Heart right ventricle (tissue), 16 donors: ENCODE measurements at places on chromosomes 7 and 10. TPM values are rescaled to one million over a fixed set of nuclear protein-coding genes. Genes with fewer than 3 reads are reported as not detected.
A peak's percentile ranks its signal among the peaks of the same experiment; 100 is the strongest.

DNA sequence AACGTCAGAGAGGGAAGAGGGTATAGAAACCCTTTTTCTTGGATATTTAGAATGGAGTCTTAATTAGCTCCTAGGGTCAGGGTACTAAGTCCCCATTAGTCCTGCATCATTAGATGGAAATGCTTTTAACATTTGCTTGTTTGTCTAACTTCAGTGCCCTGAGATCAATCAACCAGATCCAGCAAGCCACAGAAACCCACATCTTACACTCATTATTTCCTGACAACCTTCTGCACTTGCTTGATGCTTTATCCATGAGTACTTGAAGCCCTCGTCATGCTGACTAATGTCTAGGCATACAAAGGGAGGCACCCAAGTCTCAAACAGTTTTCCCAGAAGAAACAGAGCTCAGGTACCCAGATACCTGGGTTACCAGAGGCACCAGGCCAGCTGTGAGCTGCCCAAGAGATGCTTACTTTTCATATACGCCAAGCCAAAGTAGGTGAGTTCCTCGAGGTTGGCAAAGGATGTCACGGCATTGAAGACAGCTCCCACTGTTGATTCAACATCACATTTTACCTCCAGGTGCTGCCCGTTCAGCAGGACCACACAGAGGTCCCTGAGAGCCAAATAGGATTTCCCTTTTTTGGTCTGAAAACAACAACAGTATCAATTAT lies 42.7 kb downstream of the FRMPD2 start:
- DNase-seq: no peak
- no peak overlapping the region for H3K27ac ChIP-seq
- no peaks in the 10 kb centered on the region for H3K4me1 ChIP-seq
- no peaks in the 10 kb centered on the region for H3K36me3 ChIP-seq
- H3K27me3 ChIP-seq: no peaks in the 10 kb centered on the region

GRCh38 chr10:7467031-7467667 lies 56.3 kb upstream of the SFMBT2 start:
- no peak overlapping the region for H3K4me3 ChIP-seq
- no peaks in the 10 kb centered on the region for H3K27me3 ChIP-seq
- no peaks in the 10 kb centered on the region for H3K4me1 ChIP-seq
- no peak for DNase-seq
- no peaks in the 10 kb centered on the region for H3K36me3 ChIP-seq
- H3K27ac ChIP-seq: no peak overlapping the region

DNA sequence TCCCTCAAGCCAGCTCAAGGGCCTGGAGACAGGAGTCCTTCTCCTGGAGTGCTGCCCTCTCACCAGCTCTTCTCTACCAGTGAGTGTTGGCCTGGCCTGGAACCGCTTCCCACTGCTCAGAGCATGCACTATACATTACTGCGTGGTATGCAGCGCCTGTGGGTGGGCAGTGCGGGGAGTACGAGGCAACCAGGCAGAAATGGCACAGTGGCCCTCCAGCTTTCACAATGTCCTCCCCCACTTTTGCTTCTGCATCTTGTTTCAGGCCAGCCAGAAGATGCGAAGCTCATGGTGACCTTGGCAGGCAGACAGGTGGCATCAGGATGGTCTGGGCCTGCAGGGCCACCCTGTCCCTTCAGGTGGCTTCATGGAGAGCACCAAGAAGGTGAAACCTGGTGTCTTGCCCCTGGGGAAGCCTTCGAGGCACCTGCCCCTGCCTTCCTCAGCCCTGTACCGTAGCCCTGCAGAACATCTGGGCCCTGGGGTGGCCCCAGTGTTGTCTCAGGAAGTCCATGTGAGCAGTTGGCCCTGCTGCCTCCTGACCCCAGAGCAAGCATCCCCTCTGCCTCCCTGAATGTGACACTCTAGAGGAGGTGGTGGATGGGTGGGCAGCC lies 35.8 kb downstream of the RASGEF1A start:
- peaks cover 6% of the 10 kb centered on the region for H3K4me1 ChIP-seq
- H3K36me3 ChIP-seq: no peaks in the 10 kb centered on the region
- no peak overlapping the region for H3K27ac ChIP-seq
- DNase-seq: no peak
- H3K27me3 ChIP-seq: peaks cover 46% of the 10 kb centered on the region

- no peak overlapping the region for H3K4me3 ChIP-seq
- no peak overlapping the region for H3K27ac ChIP-seq
Observed at GRCh38 chr10:88089498-88089897, 226.1 kb downstream of the PTEN start.

- no peaks in the 10 kb centered on the region for H3K36me3 ChIP-seq
- peaks cover 59% of the 10 kb centered on the region for H3K27me3 ChIP-seq
- no peak overlapping the region for H3K4me3 ChIP-seq
- no peak overlapping the region for H3K27ac ChIP-seq
- peak; percentile 77 for DNase-seq
Observed at GRCh38 chr7:67625257-67625737, 628.7 kb downstream of the TYW1 start.

- peaks cover 100% of the 10 kb centered on the region for H3K27me3 ChIP-seq
- H3K27ac ChIP-seq: no peak overlapping the region
- H3K4me3 ChIP-seq: no peak overlapping the region
- peaks cover 32% of the 10 kb centered on the region for H3K4me1 ChIP-seq
Observed at GRCh38 chr7:27152816-27153442, 546 bp upstream of the HOXA3 start.

DNA sequence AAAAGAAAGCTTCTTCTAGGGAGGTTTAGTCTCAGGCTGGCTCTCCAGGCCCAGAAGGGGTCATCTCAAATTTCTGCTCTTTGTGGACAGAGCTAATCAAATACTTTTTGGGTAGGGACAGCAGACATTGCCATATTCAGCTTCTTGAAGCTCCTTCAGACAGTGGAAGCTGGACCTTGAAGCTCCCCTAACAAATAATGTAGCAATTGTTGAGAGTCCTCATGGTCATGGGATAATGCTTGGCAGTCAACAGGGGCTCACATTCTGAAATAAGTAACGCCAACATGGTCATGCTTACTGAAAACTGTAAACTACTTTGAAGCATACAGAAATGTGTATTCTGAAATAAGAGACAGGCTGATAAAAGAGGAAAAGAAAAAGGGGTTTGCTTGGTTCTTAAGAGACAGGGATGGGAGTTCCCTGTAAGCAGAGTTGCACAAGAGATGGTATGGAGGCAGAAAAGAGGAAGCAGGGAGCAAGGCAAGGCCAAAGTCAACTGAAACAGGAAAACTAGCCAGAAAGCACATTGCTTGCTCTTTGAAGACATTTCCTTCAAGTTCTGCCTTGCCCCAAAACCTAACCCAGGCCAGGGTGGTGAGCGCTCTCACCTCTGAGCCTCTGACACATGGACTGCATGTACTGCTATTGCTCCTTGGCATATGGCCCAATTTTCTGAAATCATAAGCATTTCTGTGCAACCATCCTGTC lies 53.1 kb upstream of the KMT2E start:
- no peak for DNase-seq
- H3K36me3 ChIP-seq: no peaks in the 10 kb centered on the region
- peak overlapping the region; percentile 79 for H3K27ac ChIP-seq
- no peak overlapping the region for H3K4me3 ChIP-seq

DNA sequence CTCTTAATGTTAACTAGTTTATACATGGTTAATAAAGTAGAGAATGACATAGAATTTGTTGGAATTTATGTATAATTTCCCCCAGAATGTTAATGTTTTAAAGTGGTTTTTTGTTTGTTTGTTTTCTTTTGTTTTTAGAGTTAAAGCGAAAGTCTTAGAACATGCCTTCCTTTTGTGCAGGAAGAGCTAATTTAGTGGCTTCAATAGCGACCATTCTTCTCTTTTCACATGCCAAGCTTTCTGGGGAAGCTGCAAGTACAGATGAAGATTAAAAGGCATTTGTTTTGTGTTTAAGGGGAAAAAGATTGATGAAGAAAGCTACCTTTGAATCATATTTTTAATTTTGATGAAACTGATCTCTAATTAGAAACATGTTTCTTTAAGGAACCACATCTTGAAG lies 256.3 kb upstream of the CSTF2T start:
- DNase-seq: no peak
- H3K27me3 ChIP-seq: no peaks in the 10 kb centered on the region
- H3K27ac ChIP-seq: no peak overlapping the region
- no peaks in the 10 kb centered on the region for H3K36me3 ChIP-seq

DNA sequence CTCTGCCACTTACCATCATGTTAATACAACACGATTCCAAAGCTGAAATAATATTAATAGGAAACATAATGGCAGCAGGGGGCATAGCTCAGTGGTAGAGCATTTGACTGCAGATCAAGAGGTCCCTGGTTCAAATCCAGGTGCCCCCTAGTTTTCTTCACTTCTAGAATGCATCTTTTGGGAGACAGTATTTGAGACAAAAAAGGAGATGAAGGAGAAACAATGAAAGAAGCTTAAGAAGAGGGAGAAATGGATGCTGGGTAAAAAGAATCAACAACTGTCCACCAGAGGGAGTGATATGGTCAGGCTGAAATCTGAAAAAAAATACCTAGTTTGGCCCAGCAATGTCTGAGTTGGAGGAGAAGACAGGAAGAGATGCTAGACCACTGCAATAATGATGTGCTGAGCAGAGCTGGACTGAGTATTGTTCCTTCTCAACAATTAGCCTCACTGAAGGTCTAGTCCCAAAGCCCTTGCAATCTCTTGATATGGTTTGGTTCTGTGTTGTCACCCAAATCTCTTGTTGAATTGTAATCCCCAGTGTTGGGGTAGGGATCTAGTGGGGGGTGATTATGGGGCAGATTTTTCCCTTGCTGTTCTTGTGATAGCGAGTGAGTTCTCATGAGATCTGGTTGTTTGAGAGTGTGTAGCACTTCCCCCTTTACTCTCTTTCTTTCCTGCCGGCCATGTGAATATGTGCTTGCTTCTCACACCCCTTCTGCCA lies 48.3 kb downstream of the ZNF783 start:
- no peaks in the 10 kb centered on the region for H3K27me3 ChIP-seq
- no peak overlapping the region for H3K4me3 ChIP-seq
- no peaks in the 10 kb centered on the region for H3K4me1 ChIP-seq
- DNase-seq: no peak

- no peaks in the 10 kb centered on the region for H3K36me3 ChIP-seq
- no peaks in the 10 kb centered on the region for H3K27me3 ChIP-seq
- H3K4me1 ChIP-seq: no peaks in the 10 kb centered on the region
Observed at GRCh38 chr7:119320316-119320715, 952.7 kb upstream of the KCND2 start.

GRCh38 chr7:136865236-136865635 lies 3.2 kb upstream of the CHRM2 start:
- no peak overlapping the region for H3K4me3 ChIP-seq
- no peak for DNase-seq
- H3K27me3 ChIP-seq: peaks cover 17% of the 10 kb centered on the region
- H3K27ac ChIP-seq: no peak overlapping the region

GRCh38 chr10:48626986-48627731 lies 22.3 kb upstream of the ARHGAP22 start:
- no peak overlapping the region for H3K4me3 ChIP-seq
- no peak overlapping the region for H3K27ac ChIP-seq
- no peaks in the 10 kb centered on the region for H3K4me1 ChIP-seq
- DNase-seq: no peak
- H3K27me3 ChIP-seq: no peaks in the 10 kb centered on the region

DNA sequence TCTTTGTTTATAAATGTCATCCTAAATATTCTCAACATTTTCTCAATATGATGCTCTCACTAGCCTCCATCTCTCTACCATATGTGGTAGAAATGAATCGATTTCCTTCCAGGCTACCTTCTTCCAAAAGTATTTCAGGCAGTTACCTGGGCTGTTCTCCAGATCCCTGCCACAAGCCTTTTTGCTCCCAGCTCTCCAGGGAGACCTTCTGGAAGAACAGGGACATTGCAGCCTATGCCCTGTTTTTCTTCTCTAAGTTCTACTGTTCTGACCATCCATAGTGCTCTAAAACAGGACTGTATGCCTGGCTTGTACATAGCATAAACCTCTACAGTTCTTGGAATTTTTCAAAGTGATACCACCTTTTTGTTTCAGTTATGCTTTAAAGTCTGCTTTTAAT lies 552.8 kb downstream of the ANKRD7 start:
- no peak overlapping the region for H3K27ac ChIP-seq
- H3K4me3 ChIP-seq: no peak overlapping the region
- H3K4me1 ChIP-seq: no peaks in the 10 kb centered on the region
- DNase-seq: no peak

DNA sequence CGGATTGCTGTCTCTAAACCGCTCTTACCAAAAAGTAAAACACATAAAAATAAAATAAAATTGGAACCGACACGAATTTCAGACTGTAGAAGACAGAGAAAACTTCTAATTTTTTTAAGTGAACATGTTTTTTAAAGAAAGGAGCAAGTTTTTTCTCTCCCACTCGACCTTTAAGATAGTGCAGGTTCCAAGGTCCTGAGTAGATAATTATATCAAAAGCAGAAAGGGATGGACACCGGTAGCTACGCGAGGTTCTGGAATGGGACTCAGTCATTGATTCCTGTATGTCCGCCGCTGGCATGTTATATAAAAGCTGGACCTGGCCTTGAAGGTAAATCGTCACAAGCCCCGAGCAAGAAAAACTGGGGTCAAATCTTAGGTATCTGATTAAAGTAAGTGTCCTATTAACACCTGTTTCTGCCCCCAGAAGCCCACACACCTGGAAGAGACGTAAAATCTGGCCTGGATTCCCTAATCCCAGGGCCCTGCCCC lies 462 bp upstream of the CISD1 start:
- peak overlapping the region; percentile 76 for H3K4me3 ChIP-seq
- no peaks in the 10 kb centered on the region for H3K36me3 ChIP-seq
- no peak for DNase-seq
- H3K27me3 ChIP-seq: no peaks in the 10 kb centered on the region
- peak overlapping the region; percentile 94 for H3K27ac ChIP-seq

DNA sequence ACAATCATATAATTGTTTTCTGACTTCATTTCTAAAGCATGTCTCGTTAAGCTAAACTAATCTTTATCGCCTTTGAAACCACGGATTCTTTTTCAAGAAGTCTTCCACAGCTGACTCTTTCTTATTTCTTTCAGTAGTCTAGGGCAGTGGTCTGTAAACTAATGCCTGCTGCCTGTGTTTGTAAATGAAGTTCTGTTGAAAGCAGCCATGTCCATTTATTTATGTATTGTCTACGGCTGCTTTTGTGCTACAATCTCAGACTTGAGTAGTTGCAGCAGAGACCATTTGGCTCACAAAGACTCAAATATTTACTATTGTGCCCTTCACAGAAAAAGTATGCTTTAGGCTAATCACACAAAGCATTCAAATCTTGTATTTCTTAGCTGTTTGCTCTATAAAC lies 20.3 kb upstream of the ABLIM1 start:
- DNase-seq: no peak
- no peak overlapping the region for H3K4me3 ChIP-seq
- H3K27ac ChIP-seq: no peak overlapping the region
- H3K27me3 ChIP-seq: no peaks in the 10 kb centered on the region
- peaks cover 49% of the 10 kb centered on the region for H3K4me1 ChIP-seq
- no peaks in the 10 kb centered on the region for H3K36me3 ChIP-seq

CDC14C gene
- not detected for total RNA-seq

NAT16 gene
- not detected for total RNA-seq

SFTPA2 gene
- total RNA-seq: not detected

ANKRD7 gene
- total RNA-seq: 0.95 TPM

HOXA9 gene
- total RNA-seq: not detected

NUTM2D gene
- 3.7 TPM for total RNA-seq

CACNB2 gene
- 45.8 TPM for total RNA-seq

GPR37 gene
- not detected for total RNA-seq

GNGT1 gene
- total RNA-seq: not detected

STAM gene
- 37.8 TPM for total RNA-seq

SNCG gene
- 12.9 TPM for total RNA-seq
